CD4-positive, alpha-beta T cell treated with Interleukin-6 at 100 ng/mL for 8 hours (primary cell): ENCODE measurements at places on chromosomes 11 and 22.
A peak's percentile ranks its signal among the peaks of the same experiment; 100 is the strongest.

- no peak for DNase-seq
Observed at GRCh38 chr11:126878913-126879482, 121.6 kb downstream of the KIRREL3 start.

- no peak for DNase-seq
Observed at GRCh38 chr11:22802861-22803260, 26.7 kb downstream of the SVIP start.

DNA sequence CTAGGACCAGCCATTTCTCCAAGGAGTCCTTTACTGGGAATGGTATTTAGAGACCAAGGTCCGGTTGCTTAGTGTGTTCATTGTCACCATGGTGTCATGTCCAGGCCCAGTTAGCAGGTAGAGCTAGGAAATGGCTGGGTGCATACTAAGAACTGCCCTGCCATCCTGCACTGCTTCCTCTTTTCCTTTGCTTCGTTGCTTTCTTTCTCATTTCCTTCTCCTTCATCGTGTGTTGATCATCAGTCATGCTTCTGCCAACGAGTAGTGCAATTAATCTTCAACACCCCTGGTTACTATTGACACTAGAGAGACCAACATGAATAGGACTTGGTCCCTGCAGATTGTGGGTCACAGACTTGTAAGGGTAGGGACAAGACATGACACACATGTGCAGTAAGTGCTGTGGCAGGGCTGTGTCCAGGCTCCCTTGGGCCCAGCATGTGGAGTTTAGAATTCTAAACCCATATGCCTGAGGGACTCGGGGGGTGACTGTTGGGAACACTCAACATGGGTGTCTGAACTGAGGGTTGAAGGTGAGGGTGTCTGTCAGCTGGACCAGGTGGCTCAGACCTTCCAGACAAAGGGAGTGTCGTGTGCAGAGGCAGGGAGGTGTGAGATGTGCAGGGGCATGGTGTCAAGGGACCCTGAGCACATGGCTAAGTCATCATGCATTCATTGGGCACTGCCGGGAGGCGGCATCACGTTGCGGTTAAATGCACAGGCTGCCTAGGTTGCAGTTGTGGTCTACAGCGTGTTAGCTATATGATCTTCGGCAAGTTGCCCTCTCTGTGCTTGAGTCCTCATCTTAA, 42.6 kb downstream of the ST14 start:
- no peak for DNase-seq

- DNase-seq: no peak
Observed at GRCh38 chr11:24560324-24560723, 63.5 kb downstream of the LUZP2 start.

DNA sequence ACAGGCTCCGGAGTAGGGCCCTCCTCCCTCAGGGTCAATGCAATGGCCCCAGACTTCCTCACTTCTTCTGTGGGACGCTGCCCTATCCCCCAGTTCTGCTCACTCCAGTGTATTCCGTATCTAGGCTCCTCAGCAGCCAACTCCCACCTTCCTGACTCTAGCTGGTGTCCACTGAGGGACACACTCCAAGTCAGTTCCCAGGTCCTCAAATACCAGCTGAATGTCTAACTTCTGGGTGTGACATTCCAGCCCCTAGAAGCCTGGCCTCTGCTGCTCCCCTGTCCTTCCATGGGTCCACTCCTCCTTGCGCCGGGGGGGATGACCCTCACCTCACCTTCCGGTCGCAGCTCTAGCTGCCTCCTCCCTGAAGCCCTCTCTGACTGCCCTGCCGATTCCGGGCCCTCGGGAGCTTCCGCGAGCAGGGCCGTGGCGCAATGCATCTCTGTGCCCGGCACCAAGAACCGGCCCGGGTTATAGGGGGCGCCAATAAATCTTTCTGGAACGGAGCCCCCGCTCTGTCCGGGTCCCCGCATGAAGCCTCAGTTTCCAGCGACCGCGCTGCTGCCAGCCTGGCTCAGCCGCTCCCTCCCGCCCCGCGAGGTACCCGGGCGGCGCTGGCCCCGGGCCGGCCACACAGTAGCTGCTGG, 15.4 kb downstream of the BAD start:
- peak; percentile 39 for DNase-seq

- no peak for DNase-seq
Observed at GRCh38 chr11:14189874-14190273, 169.1 kb downstream of the RRAS2 start.

DNA sequence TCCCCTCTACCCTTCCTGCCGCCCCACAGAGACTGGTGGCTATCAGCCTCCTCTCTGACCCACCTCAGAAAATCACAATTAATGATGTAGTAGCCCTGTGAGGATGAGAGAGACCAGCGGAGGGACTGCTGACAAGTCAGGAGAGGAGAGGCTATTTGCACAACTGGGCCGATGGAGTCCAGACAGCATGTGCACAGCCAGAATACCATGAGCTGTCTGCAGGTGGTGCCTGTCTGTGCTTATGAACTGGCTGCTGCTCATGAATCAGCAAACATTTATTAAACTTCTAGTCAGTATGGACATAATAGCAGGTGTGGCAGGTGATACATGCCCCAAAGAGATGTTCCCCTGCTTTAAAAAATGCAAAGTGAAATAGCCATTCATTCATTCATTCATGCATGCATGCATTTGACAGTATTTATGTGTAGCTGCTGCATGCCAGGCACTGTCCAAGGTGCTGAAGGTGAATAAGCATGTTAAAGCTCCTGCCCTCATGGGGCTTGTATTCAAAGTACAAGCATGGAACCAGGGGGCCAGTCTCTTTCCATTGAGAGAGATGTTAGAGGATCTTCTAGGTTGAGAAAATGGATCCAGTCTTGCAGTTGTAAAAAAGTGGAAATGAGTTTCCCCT, 141.3 kb downstream of the GRIK4 start:
- no peak for DNase-seq

DNA sequence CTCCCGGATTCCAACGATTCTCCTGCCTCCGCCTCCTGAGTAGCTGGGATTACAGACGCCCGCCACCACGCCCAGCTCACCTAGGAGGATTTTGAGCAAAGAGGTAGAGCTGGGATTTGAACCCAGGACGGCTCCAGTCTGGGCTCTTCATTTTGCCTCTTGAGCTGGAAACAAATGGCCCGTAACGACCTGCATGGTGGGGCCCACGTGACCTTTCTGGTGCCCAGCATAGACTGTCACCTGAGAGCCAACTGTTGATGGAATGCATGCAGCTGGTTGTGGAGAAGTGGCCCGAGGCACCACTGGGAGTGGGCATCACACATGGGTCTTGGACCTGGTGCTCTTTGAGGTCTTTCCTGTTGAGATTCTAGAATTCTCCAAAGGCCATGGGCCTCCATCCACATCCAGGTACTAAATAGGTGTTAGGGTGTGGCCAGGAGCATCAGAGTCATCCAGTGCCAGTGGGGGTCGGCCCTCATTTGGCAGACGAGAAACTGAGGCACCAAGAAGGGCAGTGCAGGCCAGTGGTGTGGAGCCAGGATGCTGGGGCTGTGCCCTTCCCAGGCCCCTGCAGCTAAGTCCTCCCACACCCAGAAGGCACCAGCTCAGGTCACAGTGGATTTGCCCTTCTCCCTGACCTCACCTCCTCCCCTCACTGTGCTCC, 3.9 kb downstream of the ATF4 start:
- DNase-seq: no peak

DNA sequence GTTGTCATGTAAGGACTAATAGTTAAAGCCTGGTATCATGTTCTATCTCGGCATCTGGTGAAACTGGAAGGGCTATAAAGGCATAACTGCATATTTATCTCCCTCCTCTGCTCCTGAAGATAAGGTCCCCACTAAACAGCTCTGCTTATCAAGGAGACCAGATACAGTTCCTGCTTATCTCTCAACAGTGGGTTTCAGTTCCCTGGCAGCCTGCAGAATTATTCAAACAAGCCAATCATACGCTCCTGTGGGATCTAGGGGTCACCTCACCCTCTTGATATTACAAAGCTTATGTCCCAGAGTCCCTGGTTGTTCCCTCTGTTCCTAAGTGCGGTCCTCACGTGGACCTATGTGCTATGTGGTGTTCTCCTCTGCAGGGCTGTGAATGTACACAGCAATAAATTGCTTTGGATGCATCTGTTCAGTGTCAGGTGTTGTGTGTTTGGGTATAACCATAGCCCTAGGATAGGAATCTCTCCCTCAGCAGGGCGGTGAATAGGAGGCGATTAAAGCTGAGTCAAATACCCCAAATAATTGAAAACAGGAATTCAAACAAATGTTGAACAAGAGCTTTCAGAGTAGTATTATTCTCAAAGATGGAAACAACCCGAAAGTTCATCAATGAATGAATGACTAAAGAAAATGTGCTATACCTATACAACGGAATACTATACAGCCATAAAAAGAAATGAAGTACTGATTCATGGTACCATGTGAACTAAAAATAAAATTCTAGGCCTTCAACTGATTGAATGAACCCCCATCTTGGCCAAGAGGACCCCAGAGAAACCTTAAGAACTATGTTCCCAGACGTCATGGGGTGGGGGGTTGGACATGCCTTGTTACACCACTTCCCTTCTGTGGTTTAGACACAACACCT, 3.1 kb upstream of the OOSP4A start:
- no peak for DNase-seq

DNA sequence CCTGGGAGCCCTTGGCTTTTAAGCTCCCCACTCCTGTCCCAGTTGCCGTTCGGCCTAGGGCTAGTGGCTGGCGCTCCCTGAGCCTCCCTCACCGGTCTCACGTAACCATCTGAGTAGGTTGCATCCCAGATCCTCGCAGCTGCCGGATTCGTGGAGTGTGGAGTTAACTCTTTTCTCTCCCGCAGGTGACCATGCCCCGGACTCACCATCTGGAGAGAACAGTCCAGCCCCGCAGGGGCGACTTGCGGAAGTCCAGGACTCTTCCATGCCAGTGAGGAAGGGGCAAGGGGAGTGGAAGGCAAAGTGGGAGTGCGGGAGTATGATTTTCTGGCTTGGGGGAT, 902 bp downstream of the MUS81 start:
- DNase-seq: no peak

DNA sequence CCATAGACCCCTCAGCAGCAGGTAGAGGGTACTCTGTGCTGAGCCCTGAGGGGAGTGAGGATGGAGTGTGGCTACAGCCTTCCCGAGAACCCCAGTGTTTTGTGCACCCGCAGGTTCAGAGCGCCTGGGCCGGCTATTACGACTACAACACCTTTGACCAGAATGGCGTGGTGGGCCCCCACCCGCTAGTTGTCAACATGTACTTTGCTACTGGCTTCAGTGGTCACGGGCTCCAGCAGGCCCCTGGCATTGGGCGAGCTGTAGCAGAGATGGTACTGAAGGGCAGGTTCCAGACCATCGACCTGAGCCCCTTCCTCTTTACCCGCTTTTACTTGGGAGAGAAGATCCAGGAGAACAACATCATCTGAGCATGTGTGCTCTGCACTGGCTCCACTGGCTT, 5.6 kb upstream of the TIRAP start:
- no peak for DNase-seq

DNA sequence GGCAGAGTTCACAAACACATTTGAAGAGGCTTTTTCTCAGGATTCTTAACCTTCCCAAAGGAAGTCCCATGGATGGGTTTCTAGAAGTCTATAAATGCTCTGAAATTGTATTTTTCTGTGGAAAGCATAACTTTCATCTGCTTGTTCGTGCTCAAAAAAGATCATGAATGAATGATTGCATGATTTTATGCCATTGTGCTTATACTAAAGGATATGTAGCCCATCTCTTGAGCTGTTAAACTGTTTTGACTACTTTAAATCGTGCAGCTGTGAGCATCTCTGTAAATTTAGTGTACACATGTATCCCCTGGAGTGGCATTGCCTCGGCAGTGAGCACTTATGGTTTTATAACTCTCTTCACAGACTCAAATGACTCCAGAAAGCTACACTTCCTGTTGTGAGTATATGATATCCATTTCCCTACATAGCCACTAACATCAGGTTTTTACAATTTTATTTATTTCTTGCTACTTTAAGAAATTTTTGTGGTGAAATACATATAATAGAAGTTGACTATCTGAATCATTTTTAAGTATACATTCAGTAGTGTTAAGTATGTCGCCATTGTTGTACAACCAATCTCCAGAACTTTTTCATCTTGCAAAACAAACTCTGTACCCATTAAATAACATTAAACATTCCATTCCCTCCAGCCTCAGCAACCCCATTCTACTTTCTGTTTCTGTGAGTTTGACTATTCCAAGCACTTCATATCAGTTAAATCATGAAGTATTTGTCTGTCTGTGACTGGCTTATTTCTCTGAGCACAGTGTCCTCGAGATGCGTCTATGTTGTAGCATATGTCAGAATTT, 8.0 kb downstream of the NEAT1 start:
- peak; percentile 37 for DNase-seq

DNA sequence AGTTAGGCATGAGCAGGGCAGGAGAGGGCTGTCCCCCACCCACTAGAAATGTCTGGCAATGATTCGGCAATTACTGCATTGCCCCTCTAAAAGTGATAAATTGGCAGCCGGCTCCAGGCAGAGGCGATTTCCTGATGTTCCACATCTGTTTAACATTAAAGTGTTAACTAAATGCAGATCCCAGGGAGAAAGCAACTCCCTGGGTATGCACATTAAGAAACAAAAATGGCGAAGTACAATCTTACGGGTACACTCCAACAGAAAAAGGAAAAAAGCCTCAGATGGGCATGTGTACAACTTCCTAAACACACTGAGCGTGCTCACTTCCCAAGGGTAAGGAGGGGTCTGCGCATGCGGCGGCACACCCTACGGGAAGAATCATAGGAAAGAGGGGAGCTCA, 314.4 kb downstream of the CASP12 start:
- no peak for DNase-seq

DNA sequence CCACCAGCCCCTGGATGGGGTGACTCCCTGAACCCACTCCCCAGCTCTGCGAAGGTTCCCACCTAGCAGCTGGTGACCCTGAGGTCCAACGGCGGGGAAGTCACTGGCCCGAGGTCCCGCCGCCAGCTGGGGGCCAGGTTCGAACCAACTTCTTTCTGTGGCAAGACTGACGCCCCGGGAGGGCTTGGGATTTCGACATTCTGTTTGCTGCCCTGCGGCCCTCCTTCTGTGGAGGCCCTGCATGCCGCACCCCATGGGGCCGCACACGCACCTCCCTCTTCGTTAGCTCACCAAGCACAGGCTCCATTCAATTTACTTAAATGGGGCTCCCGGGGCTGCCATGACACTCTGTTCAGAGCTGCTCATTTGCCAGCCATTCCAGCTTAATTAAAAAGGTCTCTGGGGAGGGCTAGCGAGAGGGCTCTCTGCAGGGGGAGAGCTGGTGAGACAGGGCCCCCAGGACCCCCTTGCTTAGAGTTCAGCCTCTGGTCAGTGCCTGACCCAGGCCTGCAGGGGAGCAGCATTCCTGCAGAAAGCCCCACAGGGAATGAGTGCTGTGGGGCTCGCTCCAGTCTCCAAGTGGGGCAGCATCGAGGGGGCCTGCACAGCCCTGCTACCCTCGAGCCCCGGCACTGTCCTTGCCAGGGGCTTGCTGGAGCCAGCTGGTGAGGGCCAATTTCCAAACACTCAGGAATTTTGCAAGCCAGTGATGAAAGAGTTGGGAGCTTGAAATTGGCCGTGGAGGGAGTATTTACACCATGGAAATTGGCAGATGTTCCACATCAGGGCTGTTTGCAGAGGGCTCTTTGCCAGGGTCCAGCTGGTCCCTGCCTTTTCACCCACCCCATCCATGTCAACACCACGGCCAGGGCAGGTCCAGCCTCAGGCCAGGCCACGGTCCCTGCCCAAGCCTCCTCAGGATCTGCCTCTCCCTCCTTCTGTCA, 80.8 kb downstream of the CACNA1I start:
- no peak for DNase-seq
